ENCODE measurements at places on chromosomes 2 and 18. TPM values are rescaled to one million over a fixed set of nuclear protein-coding genes. Genes with fewer than 3 reads are reported as not detected.

Gene GALM
- total RNA-seq, result 14.4 TPM

DNA sequence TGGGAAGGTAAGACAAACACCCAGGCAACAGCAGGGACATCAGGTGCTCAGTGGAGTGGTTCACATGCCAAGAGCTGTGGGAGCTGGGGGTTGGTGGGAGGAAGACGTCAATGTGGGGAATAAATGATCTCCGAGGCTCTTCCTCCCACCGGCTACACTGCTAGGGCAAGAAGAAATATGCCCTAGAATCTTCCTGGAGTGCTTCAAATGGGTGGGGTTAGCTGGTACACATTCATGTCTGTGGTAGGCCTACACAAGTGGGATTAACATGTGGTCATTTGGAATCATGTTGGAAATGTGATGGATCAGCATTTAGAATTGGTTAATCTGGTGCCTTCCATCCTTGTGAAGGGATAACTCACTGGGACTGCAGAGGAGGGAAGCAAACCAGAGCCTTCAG, 12.4 kb upstream of the ZFP36L2 start:
- peaks cover 4% of the 10 kb centered on the region for H3K4me1 ChIP-seq
- no peaks in the 10 kb centered on the region for H3K27me3 ChIP-seq
- no peak for DNase-seq
- H3K27ac ChIP-seq, result no peak overlapping the region
- H3K36me3 ChIP-seq, result peaks cover 4% of the 10 kb centered on the region

DNA sequence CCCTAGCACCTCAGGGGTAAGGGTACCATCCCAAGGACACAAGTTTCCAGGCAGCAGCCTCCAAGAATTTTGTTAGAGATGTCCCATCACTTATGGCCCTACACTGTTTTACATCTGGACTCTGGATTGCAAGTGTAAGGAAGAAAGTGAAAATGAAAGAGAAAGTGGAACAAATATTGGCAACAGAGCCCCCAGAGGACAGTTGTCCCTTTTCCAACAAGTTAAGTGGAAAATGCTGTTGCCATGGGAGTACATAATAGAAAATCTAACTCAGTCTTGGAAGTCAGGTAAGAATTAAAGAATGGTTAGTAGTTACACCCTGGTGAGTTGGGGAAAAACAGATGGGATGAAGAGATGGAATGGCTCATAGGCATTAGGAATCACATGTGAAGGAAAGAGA, 50.6 kb downstream of the TTC21B start:
- H3K27ac ChIP-seq, result no peak overlapping the region
- H3K36me3 ChIP-seq, result no peaks in the 10 kb centered on the region
- H3K4me3 ChIP-seq, result no peak overlapping the region
- no peaks in the 10 kb centered on the region for H3K4me1 ChIP-seq
- no peaks in the 10 kb centered on the region for H3K27me3 ChIP-seq
- DNase-seq, result no peak

- no peaks in the 10 kb centered on the region for H3K36me3 ChIP-seq
- no peaks in the 10 kb centered on the region for H3K4me1 ChIP-seq
- no peak overlapping the region for H3K27ac ChIP-seq
- H3K4me3 ChIP-seq, result no peak overlapping the region
These were observed 28.1 kb upstream of the FEZ2 start for GRCh38 chr2:36626071-36626470.

DNA sequence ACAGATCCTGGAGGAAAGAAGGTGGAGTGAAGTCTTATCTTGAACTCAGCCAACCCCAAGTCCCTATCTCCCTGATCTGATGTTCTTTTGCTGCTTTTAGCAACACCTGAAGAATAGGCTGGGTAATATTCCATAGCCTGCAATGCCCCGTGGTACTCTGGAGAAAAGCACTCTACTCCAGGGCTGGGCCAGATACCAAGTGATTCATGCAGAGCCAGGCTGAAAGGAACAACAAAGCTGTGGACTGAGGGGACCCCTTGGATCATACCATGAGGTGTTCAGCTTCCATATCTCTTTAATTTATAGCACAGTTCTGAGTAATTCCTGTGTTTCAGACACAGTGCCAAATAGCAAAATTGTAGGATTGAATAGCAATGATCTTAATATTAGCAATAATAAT, 130.6 kb downstream of the NXPH2 start:
- no peaks in the 10 kb centered on the region for H3K27me3 ChIP-seq
- H3K36me3 ChIP-seq, result no peaks in the 10 kb centered on the region
- no peak overlapping the region for H3K4me3 ChIP-seq
- no peaks in the 10 kb centered on the region for H3K4me1 ChIP-seq
- DNase-seq, result no peak

DNA sequence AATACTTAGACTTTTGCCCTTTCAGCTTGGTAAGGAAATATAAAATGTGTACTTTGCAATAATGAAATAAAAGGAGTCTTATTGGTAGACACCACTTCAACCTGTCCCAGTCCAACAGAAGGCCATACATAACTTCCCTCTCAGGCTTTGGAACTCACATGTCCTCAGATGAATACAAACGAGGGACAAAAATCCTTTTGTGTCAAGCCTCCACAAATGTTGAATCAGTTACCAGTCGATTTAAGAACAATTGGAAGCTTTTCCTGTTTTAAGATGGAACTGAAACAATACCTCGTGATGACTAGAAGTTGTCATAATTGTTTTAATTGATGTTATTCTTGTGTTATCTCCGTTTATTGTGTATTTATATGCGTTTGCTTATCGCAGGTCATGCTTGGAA, 385.1 kb upstream of the POU3F3 start:
- H3K27ac ChIP-seq, result no peak overlapping the region
- H3K27me3 ChIP-seq, result no peaks in the 10 kb centered on the region
- no peak for DNase-seq

DNA sequence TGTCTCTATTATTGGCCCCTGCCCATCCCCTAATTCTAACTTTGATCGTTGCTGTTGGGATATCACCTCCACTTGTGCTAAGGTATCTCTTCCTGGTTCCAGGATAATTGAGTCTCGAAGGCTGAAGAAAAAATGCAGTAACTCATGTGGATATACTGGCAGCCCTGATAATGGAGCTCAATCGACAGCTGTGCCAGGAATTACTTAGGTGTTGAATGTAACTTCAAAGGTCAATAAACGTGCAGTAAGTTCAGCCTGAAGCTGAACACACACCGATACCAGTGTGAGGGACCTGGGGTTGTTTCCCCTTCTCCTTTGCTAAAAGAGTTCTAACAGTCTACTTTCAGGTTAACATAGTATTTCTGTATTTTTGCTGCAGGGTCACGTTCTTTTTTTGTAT, 11.9 kb upstream of the REG3G start:
- no peaks in the 10 kb centered on the region for H3K4me1 ChIP-seq
- H3K4me3 ChIP-seq, result no peak overlapping the region
- no peaks in the 10 kb centered on the region for H3K36me3 ChIP-seq
- no peak for DNase-seq
- H3K27me3 ChIP-seq, result no peaks in the 10 kb centered on the region

- no peak overlapping the region for H3K4me3 ChIP-seq
- H3K27ac ChIP-seq, result no peak overlapping the region
- no peak for DNase-seq
- H3K27me3 ChIP-seq, result no peaks in the 10 kb centered on the region
- no peaks in the 10 kb centered on the region for H3K4me1 ChIP-seq
These were observed 9.0 kb upstream of the AFTPH start for GRCh38 chr2:64515086-64515485.

Gene HK2
- total RNA-seq, result 17.7 TPM

DNA sequence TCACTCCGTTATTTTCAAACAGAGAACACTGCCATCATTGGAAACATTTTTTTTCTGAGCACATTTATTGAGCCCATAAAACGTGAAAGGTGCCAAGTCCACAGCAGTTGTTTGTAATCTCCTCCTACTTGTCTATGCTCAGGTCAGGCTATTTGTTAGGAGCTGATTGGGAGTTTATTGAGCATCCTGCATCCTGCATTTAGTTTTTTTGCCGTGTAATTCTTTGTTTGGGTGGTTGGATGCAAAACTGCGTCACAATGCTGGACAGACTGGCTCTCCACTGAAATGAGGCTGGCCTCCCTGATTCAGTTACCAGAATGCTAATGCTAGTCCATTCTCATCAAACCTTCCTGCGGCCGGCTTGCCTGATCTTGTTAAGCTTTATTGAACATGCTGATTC, 71.4 kb downstream of the RAPGEF4 start:
- no peaks in the 10 kb centered on the region for H3K36me3 ChIP-seq
- H3K27me3 ChIP-seq, result no peaks in the 10 kb centered on the region
- H3K27ac ChIP-seq, result no peak overlapping the region
- H3K4me3 ChIP-seq, result no peak overlapping the region

DNA sequence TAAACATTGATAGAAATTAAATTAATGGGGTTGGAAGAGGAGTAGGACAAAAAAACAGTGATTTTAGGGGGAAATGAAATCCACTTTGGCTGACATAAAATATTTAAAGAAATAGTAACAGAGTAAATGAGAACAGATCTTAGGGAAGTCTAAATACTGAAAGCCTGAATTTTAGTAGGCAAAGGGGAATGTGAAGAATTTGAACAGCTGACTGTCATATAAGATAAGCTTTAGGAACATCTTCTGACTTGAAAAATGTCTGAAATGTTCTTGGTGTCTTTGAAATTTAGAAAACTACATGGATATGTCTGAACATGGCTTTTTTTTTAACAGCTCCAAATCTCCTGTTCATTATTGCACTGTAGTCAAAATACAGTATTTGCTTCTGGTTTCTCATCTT, 150.3 kb downstream of the CALCRL start:
- no peaks in the 10 kb centered on the region for H3K27me3 ChIP-seq
- no peaks in the 10 kb centered on the region for H3K36me3 ChIP-seq
- no peak overlapping the region for H3K27ac ChIP-seq
- H3K4me1 ChIP-seq, result no peaks in the 10 kb centered on the region
